ENCODE measurements at places on chromosomes 7 and 10.
A peak's percentile ranks its signal among the peaks of the same experiment; 100 is the strongest.

- no peak for DNase-seq
These were observed 268.9 kb downstream of the CSTF2T start for GRCh38 chr10:51430506-51430905.

DNA sequence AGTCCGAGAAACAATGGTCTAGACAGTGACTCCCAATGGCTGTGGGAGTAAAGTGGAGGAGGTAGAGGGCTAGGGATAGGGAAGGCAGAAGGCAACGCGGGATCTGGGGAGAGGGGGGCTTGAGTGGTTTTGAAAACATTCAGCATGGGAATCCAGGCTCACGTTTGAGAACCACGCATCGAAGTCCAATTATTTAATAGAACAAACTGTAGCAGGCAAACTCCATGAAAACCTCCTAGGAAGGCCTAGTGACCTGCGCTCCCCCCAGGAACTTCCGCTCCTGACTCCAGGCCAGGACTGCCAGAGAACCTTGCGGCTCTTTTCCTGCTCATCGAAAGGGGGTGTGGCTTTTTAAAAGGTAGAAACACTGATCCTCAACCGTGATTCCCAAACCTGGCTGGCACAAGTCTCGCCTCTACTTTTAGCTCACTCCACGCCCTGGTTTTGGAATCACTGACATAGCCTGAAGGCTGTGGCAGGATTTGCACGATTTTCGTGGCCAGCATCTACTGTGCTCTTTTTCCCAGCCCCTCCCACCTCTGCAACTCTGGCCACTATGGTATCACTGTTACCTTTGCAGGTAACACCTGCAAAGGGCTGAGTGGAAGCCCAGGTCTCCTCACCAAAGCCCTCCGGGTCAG lies 43.4 kb downstream of the MYOF start:
- peak; percentile 51 for DNase-seq

DNA sequence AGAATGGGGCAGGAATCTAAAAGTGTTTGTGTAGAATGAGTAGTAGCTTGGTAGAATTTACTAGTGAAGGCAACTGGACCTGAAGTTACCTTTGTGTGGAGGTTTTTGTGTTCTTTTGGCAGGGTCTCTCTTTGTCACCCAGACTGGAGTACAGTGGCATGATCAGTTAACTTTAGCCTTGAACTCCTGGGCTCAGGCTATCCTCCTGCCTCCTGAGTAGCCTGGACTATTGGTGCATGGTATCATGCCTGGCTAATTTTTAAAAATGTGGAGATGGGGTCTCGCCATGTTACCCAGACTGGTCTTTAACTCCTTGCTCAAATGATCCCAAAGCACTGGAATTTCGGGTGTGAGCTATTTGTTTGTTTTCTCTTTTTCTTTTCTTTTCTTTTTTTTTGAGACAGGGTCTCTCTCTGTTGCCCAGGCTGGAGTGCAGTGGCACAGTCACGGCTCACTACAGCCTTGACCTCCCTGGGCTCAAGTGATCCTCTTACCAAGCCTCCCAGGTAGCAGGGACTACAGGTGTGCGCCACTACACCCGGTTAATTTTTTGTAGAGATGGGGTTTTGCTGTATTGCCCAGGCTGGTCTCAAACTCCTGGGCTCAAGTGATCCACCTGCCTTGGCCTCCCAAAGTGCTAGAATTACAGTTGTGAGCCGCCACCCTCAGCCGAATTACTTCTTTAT lies 76.7 kb downstream of the MKLN1 start:
- DNase-seq = no peak

DNA sequence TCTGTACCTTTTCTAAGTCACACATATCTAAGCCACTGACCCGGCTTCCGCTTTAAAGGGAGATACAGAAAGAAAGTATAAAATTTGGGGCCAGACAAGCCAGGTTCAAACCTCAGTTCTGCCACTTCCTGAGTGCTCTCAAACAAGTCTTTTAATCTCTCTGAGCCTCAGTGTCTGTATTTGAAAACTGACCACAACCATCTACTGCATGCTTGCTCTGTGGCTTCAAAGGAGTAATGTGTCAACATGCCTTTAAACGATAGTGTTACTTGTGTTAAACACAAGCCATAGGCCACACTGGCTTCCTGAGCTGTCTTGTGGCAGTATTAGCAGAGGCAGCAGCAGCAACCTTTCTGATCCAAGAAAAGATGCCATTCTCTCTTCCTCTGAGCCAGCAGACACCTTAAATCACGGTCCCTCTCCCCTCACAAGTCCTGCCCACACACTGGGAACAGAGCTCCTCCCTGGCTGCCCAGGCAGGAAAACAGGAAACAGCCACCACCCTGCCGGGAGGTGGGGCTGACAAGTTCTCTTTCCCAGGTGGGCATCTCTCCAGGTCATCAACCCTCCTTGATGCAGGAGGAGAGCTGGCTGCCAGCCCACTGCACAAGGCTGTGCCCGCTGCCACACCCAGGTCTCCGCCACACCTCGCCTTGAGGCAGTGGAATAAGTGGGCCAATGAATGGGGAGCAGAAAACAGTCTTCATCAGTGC lies 10.7 kb downstream of the HIP1 start:
- no peak for DNase-seq

DNA sequence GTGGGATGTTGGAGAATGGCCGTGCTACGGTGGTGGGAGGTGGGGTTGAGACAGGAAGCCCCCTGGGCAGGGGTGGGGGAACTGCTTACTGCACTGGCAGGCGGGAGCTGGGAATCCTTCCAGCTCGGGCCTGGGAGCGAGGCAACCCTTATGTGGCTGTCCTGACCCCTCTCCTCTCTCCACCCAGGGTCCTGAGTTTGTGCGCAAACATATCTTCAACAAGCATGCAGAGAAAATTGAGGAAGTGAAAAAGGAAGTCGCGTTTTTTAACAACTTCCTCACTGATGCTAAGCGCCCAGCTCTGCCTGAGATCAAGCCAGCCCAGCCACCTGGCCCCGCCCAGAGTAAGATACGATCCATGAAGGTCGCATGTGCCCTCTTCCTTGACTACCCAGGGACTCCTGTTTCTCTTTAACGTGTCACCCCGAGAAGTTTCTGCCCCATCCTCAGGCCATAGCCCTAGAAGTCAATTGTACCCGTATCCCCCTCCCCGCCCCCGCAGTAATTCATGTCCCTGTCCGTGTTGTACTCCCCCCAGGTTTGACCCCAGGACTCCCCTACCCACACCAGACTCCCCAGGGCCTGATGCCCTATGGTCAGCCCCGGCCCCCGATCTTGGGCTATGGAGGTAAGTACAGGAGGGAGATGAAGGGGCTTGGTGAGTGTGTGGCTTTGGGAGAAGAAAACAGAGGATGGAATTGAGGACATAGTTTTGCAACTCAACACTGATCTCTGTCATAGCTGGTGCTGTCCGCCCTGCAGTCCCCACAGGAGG lies 1.8 kb downstream of the UFSP1 start:
- DNase-seq = no peak
